SIG-M5 (cell line): ENCODE measurements at places on chromosomes 5 and 9.

DNA sequence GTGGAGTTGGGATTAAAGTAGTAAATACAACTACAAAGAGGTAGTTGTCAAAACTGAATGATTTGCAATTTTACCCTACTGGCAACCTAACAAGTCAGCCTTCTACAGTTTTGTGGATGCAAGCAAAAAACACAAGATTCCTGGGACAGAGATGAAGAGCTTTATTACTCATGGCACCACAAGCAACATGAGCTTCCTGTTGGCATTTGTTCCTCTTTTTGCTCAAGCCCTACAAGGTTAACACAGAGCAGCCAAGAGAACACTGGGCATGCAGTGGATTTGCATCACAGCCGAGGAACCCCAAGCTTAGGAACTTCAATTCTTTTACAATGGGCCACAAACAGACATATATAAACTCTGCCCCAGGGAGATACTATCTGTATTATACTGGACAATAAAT lies 28.8 kb upstream of the DMAC1 start:
- no peak for DNase-seq

DNA sequence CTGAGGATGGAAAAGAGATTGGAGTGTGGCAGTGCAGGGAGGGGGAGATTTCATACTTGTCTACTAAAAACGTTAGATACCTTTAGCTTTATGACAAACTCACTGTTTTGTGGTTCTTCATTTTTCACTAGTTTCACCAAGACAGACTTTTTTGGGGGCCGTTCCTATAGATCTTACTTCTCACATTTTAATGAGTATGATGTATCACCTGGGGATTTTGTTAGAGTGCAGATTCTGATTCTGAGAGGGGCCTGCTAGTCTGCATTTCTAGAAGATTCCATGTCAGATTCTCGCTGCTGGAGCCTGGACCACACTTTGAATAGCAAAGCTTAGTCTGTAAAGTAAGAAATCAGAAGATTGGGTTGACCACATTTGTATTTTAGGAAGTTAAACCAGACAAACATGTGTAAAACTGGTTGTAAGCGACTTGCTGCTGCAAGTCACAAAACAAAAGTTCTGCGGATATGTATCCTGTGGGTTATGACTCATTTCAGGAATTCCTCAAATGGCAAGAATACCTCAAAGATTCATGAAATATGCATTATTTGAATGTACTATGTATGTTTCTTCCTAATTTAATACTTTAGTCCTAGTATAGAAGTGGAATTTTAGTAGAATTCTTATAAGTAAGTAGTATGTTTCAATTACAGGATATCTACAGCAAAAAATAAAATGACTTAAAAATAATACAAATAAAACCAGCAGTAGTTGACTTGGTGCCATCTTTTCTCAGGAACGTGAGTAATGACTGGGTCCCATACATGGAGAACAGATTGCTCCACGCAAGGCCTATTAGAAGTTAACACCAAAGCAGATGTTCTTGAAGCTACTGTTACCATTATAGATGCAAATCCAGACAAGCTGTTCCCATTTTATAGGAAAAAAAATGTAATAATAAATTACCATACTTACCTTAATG lies 27.8 kb downstream of the NFIL3 start:
- DNase-seq: peak; percentile 41

- DNase-seq: no peak
These were observed 105.7 kb downstream of the CDC42SE2 start for GRCh38 chr5:131369558-131369957.

GRCh38 chr5:125961150-125961549 lies 462.1 kb upstream of the GRAMD2B start:
- no peak for DNase-seq

DNA sequence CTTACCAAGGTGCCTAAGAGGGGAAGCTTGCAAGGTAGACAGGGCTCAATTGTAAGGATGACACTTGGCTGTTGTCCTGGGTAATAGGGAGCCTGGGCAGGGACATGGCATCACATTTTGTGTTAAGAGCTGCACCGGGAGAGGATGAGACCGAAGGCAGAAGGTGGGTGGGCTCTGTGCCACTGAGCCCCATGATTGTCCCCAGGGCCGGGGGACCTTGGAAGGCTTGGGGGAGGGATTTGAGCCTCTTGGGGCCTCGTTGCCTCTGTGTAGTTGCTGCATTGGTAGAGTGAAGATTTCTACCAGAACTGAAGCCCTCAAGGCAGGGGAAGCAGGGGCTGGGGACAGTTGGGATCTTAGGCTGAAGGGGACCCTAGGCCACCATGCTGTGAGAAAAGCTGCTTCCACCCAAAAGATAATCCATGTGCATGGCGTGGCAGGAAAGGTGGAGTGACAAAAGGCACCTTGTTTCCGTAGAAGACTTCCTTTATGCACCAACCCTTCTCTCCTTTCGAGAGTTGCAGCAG lies 11.9 kb downstream of the FGF18 start:
- no peak for DNase-seq

GRCh38 chr9:5516453-5517220 lies 6.3 kb downstream of the PDCD1LG2 start:
- no peak for DNase-seq

- DNase-seq: no peak
These were observed 93.8 kb downstream of the GABBR2 start for GRCh38 chr9:98614941-98615340.
